Stimulated activated CD4-positive, alpha-beta T cell treated with anti-CD3 and anti-CD28 coated beads, Interleukin-1b, Interleukin-23, amount 100 ng/mL, for 1 hour (primary cell): ENCODE measurements at places on chromosomes 4 and X.

DNA sequence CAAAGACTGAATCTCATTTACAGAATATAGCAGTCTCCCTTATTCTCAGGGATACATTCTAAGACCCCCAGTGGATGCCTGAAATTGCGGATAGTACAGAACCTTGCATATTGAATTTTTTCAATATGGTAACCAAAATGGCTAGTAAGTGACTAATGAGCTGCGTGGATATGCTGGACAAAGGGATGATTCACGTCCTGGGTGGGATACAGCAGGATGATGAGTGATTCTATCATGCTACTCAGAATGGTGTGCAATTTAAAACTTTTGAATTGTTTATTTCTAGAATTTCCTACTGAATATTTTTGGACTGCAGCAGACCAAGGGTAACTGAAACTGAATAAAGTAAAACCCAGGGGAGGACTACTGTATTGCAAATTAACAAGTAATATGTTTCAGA, 66.7 kb downstream of the STAG2 start:
- DNase-seq = no peak

GRCh38 chr4:4714331-4714730, 145.1 kb upstream of the MSX1 start:
- DNase-seq = no peak

DNA sequence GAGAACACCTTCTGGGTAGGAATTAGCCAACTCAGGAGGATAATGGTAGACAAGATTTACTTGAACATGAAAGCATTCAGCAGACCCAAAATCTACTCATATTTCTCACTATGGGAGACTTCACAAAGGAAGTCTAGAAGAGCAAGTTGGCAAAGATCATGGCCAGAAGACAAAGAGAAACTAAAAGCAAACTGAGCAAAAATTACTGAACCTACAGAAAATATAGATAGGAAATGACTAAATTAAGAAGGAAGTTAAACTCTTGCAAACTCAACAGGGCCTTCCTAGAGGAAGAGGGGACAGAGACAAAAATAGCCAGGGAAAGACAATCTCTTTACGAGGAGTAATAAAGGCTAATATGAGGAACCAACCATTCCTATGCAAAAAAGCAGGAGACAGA, 18.7 kb downstream of the CORIN start:
- DNase-seq = no peak

DNA sequence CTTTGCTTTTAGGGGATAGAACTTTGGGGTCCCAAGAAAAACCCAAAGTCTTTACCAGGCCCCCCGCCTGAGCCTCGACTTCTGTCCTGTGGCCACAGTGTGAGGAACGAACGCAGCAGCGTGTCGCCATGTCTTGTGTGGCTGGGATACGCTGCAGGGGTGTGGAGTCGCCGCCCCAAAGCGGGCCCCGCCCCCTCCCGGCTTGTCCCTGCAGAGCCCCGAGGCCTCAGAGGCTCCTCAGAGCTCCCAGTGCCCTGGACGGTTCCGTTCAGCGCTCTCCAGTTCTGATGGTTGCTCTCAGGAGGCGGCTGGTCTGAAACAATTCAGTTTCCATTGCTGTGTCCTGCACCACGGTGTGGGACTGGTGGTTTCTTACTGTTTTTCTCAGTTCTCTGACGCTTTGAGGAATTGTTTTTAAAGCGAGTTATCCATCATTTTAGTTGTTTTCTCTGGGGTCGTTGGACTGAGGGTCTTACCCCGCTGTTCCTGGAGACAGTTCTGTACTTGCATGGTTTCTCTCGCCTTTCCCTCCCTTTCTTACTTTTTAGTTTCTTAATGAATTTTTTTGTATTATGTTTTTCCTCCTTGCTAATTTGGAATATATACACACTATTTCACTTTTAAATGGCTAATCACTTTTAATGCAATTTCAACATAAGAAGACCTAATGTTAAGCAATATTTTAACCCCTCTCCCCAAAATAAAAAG, 1.6 kb upstream of the IDUA start:
- peak; percentile 32 for DNase-seq

DNA sequence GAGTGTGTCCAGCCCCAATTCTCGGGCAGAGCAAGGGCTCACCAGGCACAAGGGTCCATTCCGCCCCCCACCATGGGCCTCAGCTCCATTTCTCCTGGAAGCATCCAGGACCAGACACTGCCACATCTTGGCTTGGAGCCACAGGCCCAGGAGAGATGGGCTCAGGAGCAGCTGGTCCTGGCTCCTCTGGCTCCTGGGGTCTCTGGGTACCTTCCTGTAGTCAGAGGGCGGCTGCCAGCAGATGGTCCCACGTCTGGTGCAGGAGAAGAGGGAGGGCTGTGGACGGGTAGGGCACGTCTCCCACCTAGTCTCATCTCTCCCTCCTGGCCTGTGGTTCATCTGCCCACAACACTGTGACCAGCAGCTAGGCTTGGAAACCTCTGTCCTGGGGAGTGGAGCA, 8.0 kb downstream of the ATP2B3 start:
- DNase-seq = no peak

GRCh38 chrX:150989420-150989819, 6.3 kb downstream of the HMGB3 start:
- DNase-seq = no peak

DNA sequence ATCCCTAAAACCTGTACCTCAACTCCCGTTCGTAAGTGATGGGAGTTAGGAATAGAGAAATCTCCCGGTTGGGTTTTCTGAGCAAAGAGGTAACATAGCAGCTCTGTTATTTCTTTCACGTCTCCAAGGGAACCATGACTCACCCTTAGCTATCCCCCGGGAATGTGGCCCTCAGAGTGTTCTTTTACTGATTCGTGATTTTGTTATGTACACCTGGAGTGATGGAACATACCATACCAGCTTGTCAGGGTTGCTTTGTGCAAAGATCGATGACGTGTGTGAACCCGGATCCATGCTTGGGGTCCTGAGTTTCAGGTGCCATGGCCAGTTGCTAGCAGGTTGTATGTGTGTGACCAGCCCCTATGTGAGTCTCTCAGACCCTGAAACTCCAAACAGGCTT, 52.6 kb downstream of the HPRT1 start:
- DNase-seq = no peak

DNA sequence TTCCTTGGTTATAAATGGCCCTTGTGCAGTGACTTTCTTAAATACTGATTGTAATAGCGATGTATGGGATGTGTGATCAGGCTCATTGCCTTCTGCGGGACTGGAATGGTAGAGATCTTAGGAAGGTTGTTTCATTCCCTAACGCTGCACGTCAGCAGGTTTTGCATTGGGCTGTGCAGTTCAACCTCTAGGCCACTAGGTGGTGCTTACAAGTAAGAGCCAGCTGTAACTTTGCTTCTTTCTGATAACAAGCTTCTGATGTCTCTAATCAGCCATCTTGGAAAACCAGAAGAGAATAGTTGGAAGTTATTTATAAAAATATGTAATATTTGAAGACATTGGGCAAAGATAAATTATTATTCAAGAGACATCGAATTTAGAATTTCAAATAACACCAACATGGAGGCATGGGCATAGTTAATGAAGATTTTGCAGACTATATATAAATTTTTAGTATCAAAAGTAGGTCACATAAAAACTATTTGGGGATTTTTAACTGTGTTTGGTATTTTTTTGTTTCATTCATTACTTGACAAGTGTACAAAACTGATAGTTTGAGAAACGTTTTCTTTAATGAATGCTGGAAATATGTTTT, 339.7 kb upstream of the PCDH7 start:
- no peak for DNase-seq

DNA sequence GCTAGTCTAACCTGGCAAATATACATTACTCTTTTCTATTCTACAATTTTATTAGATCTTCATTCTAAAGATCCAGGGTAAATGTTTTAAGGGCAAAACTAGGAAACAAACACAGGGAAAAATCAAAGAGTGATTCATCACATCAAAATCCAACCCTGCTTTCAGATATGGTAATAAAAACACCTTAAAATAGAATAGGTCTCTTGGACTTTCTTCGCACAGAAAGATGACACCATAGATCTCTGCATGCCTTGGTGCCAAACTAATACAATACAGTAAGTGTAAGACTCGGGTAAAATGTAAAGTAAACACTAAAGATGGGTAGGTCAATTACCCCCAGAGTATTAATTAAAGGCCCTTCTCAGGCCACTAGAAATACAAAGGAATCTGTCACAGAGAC, 34.2 kb downstream of the LDB2 start:
- DNase-seq = no peak

DNA sequence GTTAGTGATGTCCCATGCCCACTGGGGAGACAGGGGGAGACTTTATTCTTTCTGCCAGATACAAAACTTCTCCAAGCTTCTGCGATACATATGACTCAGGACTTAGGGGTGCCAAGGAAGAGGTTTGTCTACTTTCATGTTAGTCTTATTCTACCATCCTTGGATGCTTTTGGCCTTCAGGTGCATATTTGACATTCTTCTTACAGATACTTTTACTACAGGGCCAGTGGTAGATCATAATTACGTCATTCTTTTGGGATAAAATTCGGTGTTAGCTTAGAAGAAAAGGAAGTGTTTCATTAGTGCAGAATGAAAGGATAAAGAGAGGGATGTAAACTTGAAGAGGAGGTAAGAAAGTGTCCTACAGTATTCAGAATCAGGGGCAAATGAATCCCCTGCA, 245.2 kb downstream of the THOC2 start:
- no peak for DNase-seq

DNA sequence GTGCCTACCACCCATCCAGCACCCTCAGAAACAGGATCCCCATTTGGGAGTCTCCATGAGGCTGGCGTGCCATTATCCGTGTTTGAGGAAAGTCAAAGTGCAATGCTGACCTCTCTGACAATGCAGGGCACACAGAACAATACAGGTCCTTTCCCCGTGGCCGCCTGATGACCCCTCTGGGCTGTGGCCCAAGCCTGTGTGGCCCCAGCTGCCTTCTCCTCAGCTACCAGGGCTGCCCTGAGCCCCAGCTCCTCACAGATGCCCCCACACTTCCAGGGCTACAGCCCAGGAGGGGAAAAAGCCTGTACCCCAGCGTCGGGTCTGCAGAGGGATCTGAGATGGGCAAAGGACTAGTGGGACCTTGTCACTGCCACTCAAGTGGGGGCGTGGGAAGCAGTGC, 15.5 kb downstream of the ZFYVE28 start:
- DNase-seq = no peak

GRCh38 chr4:138035781-138036258, 206.3 kb downstream of the SLC7A11 start:
- no peak for DNase-seq

GRCh38 chr4:145541346-145541745, 59.7 kb downstream of the SMAD1 start:
- no peak for DNase-seq

- DNase-seq = no peak
Measured at GRCh38 chrX:72094894-72095293, 36.8 kb downstream of the RTL5 start.

DNA sequence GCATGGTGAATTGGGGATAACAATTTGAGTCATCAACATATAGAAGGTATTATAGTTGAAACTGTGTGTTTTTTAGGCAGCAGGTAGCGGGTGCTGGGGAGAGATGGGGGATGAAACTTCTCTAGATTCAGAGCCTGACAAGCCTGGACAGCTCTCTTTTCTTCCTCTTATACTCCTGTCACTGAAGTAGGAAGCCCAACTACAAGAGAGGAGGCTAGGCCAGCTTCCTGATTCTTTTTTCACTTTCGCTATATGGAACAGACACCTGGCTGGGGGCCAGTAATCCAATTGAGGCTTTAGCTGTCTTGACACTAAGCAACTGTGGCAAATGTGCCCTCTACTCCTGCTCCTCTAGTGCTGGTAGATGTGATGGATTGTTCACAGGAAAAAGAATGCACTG, 69.2 kb downstream of the PHKA1 start:
- DNase-seq = no peak

GRCh38 chr4:163536091-163536490, 41.6 kb downstream of the TMA16 start:
- DNase-seq = no peak

GRCh38 chrX:302975-303374, 15.6 kb downstream of the GTPBP6 start:
- no peak for DNase-seq

GRCh38 chr4:48340276-48340964, 909 bp upstream of the SLAIN2 start:
- no peak for DNase-seq

- DNase-seq = no peak
Measured at GRCh38 chrX:27968878-27969277, 12.4 kb downstream of the DCAF8L1 start.

DNA sequence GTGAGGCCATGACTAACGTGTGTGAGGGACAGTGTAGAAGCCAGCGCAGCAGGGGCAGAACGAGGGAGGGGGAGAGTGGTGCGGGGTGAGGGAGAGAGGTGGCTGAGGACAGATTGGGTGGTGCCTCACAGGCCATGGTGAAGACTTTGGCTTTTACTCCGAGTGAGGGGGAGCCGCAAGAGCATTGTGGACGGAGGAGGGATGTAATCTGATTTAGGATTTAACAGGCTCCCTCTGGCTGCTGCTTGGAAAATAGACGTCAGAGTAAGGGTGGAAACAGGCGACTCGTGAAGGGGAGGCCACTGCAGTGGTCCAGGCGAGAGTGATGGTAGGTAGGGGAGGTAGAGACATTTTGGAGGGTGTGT, 13.0 kb downstream of the PPP1R3F start:
- DNase-seq = no peak

GRCh38 chr4:121421594-121421993, 40.8 kb upstream of the QRFPR start:
- no peak for DNase-seq

- no peak for DNase-seq
Measured at GRCh38 chr4:95360256-95360903, 188.4 kb downstream of the UNC5C start.
